ENCODE measurements at places on chromosomes 2 and 18.
A peak's percentile ranks its signal among the peaks of the same experiment; 100 is the strongest.

- DNase-seq, result peak; percentile 94
These were observed 21.7 kb upstream of the EFHD1 start for GRCh38 chr2:232611559-232612218.

GRCh38 chr2:75500633-75501032 is 60.1 kb downstream of the EVA1A start:
- peak; percentile 88 for DNase-seq

DNA sequence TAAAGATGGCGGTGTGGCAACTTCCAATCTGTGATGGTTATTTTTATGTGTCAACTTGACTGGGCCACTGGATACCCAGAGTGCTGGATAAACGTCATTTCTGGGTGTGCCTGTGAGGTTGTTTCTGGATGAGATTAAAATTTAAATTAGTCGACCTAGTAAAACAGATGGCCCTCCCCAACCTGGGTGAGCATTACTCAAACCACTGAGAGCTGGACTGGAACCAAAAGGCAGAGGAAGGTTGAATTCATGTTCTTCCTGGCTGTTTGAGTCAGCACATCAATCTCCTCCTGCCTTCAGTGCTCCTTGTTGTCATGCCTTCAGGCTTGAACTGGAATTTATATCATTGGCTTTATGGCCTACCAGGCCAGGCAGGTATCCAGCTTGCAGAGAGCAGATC is 190.8 kb upstream of the RGPD4 start:
- peak; percentile 96 for DNase-seq

- peak; percentile 79 for DNase-seq
These were observed 43.6 kb downstream of the POLR1A start for GRCh38 chr2:86062043-86062442.

GRCh38 chr2:20425371-20425881 is 21.4 kb upstream of the RHOB start:
- peak; percentile 81 for DNase-seq

- no peak for DNase-seq
These were observed 424.3 kb downstream of the DCC start for GRCh38 chr18:52764316-52764715.

DNA sequence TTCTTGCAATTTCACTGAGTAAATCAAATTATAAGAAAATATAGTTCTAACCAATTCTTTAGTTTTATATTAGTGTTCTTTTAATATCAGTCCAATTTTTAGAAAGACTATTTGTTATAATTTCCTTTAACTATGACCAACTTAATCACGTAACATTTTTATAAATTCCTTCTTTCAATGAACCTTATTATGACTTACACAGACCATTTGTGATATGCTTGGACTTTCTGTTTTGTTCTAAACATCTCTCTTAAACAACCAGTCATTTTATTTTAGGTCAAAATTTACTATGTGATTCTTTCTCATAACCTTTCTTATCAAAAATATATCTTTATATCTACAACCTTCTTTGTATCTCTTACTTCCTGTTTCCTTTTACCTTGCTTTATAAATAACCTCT is 39.5 kb upstream of the DYNAP start:
- DNase-seq, result no peak

GRCh38 chr2:171789956-171790355 is 102.7 kb downstream of the DYNC1I2 start:
- no peak for DNase-seq

All from RPMI7951 (cell line).